ENCODE measurements at places on chromosomes 7 and 10. TPM values are rescaled to one million over a fixed set of nuclear protein-coding genes. Genes with fewer than 3 reads are reported as not detected.

The PSD gene
- 0.29 TPM for total RNA-seq

The CUBN gene
- total RNA-seq = 0.15 TPM

The TMEM273 gene
- not detected for total RNA-seq

The UMAD1 gene
- 10.1 TPM for total RNA-seq

The POP7 gene
- 92.9 TPM for total RNA-seq

The SEMA4G gene
- 9.2 TPM for total RNA-seq

The BLNK gene
- not detected for total RNA-seq

The OR2A25 gene
- not detected for total RNA-seq

The CAV2 gene
- 168 TPM for total RNA-seq

The THSD7A gene
- 1.8 TPM for total RNA-seq
